ENCODE measurements at places on chromosomes 6 and 20.

GRCh38 chr20:41418739-41419293 is 52.2 kb upstream of the EMILIN3 start:
- DNase-seq: no peak

- no peak for DNase-seq
Measured at GRCh38 chr6:126723541-126724170, 383.7 kb downstream of the CENPW start.

- no peak for DNase-seq
Measured at GRCh38 chr6:16450821-16451220, 212.4 kb downstream of the GMPR start.

DNA sequence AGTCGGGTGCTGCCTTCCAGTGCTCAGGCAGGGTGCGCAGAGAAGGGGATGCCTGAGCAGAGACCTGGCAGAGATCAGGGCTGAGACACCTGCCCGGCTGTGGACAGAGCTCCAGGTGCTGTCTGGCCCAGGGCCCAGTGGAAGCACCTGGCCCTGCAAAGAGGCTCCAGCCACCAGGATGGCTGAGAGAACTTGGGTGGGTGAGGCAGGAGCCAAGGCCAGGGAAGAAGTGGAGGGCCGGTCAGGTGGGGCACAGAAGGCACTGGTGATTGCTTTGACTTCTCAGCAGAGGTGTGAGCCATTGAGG is 31.2 kb downstream of the PNLDC1 start:
- DNase-seq: no peak

DNA sequence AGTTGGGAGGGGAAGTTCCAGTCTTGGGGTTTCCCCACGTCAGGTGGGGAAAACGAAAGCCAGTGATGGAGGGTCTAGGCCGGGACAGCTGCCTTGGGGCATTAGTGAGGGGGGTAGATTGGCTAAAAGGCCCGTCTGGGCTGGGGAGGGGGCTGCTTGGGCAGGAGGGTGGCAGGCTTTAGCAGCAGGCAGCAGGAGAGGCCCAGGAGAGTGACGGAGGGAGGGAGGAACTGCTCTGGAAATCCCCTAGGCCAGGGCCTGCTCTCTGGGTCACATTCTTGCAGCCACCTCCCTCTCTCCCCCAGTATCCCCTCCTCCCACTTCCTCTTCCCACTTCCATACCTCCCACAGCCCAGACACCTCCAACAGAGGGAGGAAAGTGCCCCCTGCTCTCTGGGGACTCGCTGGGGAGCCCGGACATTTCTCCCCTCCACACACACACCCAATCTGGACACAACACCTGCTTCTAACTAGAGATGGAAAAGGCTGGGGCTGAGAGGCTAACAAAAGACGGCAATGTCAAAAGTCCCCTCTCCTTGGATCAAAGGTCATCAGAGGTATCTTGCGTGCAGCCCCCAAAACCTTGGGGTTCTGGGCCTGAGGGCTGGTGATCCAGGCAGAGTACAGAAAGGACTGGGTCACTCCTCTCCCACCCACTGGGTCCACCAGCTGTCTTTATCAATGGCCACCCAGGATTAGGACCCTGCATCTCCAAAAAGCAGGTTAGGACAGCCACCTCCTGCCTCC is 1.8 kb downstream of the NFKBIE start:
- DNase-seq: no peak

DNA sequence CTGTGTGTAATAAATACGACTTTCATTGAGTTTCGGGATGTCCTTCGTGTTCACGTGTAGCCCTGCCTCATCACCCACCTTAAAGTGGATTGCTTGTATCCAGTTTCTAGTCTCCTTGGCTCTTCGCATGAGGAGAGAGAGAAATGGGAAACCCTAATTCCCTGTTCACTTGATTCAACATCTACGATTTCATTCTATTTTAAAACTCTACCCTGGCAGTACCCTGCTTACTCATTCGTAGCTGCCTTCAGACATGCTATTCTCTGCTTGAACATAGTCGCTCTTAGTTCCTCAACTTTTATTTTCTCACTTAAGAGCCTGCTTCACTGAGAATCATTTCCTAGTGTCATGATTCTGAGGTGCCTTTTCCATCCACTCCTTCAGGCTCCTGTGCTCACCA is 163.6 kb downstream of the EYA4 start:
- no peak for DNase-seq

GRCh38 chr6:164109770-164110140 is 695.2 kb downstream of the QKI start:
- no peak for DNase-seq

DNA sequence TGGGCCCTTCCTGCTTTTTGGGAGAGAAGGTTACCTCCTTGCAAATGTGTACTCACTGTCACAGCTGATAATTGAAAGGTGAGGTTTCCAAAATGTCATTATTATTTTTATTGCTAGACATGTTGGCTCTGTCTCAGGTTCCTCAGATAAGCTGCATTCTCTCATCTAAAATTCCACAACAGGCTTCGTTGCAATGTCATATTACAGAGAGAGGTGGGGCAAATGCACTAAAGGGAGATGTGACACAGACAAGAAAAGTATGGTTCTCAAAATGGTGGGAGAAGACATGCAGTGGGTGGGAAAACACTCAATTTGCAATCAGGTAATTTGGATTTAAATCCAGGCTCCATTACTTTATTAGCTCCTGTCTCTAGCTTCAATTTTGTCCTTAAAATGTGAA is 256.4 kb upstream of the POU3F2 start:
- no peak for DNase-seq

DNA sequence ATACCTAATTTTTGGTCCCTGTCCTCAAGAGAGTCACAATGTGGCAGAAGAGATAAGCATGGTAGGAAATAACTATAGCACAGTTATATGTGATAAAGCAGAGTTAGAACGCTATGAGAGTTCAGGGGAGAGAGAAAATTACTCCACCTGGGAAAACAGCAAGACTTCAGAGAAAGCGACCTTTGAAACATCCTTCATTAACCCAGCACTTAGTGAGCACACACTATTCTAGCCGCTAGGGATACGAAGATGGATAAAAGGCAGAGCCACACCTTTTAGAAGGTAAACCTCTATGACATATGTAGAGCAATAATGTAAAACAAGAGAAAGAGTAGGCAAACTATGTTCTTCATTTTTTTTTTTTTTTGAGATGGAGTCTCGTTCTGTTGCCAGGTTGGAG is 264.3 kb downstream of the PTPRK start:
- no peak for DNase-seq

DNA sequence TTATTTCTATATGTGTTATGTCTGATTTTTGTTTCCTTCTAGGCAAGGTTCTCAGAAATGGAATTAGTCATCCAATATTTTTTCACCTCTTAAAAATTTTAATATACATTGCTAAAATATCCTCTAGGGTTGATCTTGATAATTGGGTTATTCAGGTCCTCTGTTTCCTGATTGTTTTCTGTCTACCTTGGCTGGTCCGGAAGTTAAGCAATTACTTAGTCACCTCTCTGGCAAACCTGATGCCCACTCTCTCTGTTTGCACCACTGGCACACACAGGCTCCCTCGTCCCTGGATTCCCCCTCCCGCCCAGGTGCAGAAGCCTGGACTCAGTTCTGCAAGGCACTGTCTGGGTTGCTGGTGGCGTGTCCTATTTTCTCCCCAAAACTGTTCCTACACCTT is 27.7 kb downstream of the CST9L start:
- DNase-seq: no peak

- no peak for DNase-seq
Measured at GRCh38 chr6:45630801-45631200, 253.1 kb upstream of the SUPT3H start.

GRCh38 chr6:88804701-88805100 is 158.7 kb downstream of the RNGTT start:
- DNase-seq: no peak

DNA sequence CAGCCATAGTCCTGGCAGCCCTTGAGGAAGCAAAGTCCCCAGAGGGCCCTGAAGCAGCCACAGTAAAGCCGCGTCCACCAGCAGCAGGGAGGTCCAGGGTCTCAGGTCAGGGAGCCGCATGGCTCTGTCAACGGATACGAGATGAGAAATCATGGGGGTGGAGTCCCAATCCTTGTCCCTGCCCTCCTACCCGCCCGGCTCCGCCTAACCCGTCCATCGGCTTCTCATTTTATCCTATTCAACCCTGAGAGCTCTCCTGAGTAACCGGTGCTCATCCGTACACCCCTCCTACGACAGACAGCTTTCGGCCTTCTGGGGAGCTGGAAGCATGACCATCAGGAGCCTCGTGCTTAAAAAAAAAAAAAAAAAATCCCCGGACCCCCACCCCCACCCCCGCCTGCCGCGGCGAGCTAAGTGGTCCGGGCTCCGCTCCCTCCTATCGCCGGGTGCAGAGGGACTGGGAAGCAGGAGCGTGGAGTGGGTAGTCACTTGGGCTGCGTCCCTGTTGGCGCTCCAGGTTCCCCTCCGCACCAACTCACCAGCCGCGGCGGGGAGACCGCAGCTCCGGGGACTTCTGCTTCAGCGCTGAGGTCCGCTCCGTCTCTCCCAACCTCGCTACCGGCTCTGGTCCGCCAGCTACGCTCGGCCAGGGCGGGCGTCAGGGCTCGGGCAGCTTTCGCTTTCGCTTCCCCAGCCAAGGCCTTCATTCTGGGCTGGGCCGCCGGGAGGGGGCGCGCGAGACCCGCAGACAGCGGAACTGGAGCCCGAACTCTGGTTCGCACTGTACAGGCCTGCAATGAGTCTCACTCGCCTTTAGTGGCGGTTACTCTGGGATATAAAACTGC is at the start of gene TAP2:
Gene TAP2, minus strand, starts transcription at position 626 of the 845 bp plus-strand sequence. Its CDS starts 506 bp downstream, at position 120.
- DNase-seq: peak; percentile 67

GRCh38 chr6:147769496-147770087 is 261.1 kb downstream of the SAMD5 start:
- DNase-seq: no peak

GRCh38 chr6:121105461-121105860 is 228.8 kb downstream of the TBC1D32 start:
- no peak for DNase-seq

DNA sequence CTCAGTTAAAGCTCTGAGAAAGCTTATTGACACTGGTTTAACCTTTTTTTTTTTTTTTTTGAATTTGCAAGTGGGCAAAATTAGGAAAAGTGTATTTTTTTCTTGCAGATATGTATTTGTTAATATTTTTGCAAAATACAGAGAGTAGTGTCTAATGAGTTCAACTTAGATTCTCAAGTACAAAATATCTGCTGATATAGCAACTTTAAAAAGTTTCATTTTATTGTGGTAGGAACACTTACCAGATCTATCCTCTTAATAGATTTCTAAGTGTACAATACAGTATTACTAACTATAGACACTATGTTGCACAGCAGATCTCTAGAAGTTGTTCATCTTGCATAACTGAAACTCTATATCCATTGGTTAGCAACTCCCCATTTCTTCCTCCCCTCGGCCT is 30.9 kb upstream of the HDDC2 start:
- DNase-seq: no peak

- DNase-seq: no peak
Measured at GRCh38 chr6:30463242-30463641, 26.1 kb upstream of the HLA-E start.

DNA sequence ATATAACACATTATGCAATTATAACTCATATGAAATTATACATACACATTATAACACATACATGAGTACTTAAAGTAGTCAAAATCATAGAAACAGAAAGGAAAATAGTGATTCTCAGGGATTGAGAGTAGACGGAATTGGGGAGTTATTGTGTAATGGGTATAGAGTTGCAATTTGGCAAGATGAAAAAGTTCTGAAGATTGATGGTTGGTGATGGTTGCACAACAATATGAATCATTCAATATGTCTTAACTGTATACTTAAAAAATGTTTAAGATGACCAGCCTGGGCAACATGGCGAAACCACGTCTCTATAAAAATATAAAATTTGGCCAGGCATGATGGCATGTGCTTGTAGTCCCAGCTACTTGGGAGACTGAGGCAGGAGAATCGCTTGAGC is 372.7 kb downstream of the CDKAL1 start:
- no peak for DNase-seq

GRCh38 chr6:168902075-168902474 is 351.6 kb downstream of the THBS2 start:
- no peak for DNase-seq

Data from esophagus squamous epithelium (tissue), 5 donors.